Midbrain (tissue), 1 donor: ENCODE measurements at places on chromosomes 3 and 15.

GRCh38 chr3:66403323-66403990, 97.4 kb downstream of the LRIG1 start:
- no peak for DNase-seq

DNA sequence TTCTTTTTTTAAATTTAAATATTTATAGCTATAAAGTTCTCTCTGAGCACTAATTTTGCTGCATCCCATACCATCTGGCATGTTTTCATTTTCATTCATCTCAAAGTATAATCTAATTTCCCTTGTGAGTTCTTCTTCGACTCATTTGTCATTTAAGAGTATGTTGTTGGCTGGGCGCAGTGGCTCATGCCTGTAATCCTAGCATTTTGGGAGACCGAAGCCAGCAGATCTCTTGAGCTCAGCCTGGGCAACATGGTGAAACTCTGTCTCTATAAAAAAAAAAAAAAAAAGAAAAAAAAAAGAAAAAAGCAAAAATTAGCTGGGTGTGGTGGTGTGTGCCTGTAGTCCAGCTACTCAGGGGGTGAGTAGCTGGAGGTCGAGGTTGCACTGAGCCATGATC, 34.8 kb downstream of the MAP1A start:
- DNase-seq, result no peak

DNA sequence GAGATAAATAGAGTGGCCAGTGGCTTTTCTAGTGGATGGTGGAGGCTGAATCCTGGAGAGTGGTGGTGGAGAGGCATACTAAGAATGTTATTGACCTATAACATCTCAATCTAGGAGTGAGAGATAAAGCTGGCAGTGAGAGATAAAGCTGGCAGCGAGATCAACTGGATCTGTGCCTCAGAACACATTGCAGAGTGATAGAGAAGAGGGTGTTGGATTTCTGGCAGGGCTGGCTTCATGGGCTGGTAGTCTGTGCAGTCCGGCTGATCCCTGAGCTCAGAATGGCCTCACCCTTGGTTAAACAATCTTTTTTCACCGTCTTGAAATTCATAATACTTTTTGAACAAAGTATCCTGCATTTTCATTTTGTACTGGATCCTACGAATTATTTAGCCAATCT, 221.2 kb downstream of the NLGN1 start:
- DNase-seq, result no peak

- no peak for DNase-seq
Measured at GRCh38 chr15:53918180-53919079, 59.8 kb upstream of the UNC13C start.

DNA sequence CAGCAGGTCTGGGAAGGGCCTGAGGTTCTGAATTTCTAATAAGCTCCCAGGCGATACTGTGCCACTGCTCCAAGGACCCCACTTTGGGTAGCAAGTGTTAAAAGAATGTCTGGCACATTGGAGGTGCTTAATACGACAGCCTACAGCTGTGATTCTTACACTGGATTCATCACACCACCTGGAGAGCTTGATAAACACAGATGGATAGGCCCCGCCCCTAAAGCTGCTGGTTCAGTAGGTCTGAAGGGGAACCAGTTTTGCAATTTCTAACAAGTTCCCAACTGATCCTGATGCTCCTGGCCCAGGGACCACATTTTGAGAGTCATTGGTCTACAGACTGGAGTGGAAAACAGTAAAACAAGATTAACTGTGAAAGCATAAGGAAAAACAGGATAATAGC, 124.8 kb upstream of the ST8SIA2 start:
- no peak for DNase-seq

- peak; percentile 62 for DNase-seq
Measured at GRCh38 chr15:29089731-29090616, 179.6 kb downstream of the NSMCE3 start.

GRCh38 chr3:36969085-36969484, 23.8 kb downstream of the EPM2AIP1 start:
- no peak for DNase-seq

DNA sequence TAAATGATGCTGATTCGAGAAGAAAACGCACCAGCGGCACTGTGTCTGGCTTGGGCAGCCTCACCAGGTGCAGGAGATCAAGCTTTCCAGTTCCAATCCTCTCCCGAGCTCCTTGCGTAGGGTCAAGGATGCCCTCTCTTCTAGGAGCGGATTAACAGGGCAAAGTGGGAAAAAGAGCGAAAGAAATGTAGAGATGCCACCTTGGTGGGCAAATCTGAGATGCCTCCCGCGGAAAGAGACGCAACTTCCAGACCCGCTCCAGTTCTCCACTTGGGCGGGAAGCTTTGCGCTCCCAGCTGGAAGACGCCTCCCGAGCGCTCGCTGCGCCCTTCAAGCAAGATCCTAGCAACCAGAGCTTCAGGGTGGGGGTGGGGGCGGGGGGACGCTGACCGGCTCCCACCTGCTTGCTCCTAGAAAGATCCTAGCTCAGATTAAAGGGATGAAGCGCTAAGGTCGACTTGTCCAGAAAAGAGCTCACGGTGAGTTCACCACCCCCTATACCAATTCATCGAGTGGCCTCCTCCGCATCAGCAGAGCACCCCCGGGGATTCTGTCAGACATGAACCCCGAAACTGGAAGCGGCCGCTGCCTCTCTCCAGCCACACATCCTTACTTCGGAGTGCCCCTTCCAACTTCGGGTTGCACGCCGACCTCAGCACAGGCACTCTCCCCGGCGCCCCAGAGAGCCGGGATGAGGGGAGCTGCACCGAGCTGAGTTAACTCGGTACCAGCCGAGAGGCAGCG, 769 bp downstream of the TAFA4 start:
- DNase-seq, result peak; percentile 21
